ENCODE measurements at places on chromosomes 1 and 21.

DNA sequence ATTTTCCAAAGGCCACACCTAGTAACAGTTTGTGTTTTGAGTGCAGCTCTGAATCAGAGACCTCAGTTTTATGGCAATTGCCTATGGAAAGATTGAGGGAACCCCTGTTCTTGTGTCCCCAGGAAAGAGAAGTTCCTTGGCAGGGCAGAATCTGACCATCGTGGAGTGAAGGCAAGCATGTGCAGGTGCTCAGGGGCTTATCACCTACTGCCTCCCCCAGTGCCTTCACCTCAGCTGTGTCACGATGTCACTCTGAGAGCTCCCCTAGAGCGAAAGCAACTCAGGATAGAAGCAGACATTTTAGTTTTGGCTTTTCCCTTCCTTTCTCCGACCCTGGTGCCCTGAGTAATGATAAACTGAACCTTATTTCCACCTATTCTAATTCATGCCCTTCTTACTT lies 1.8 kb upstream of the SPRR1A start:
- DNase-seq: no peak

DNA sequence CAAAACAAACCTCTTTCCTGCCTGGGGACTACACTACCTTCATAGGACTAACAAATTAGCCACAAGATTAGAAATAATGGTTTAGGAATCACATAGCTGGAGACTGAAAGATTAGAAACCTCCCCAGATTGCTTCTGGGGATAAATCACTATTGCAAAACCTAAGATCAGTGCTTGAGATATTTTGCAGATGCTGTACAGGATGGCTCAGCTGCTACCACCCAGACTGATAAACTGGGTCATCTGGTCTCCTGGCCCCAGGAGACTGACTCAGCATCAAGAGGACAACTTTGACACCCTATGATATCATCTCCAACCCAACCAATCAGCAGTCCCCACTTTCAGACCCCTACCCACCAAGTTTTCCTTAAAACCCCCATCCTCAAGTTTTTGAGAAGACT lies 137.0 kb downstream of the LRRC53 start:
- no peak for DNase-seq

GRCh38 chr21:19489930-19490329 lies 1086.3 kb upstream of the TMPRSS15 start:
- no peak for DNase-seq

DNA sequence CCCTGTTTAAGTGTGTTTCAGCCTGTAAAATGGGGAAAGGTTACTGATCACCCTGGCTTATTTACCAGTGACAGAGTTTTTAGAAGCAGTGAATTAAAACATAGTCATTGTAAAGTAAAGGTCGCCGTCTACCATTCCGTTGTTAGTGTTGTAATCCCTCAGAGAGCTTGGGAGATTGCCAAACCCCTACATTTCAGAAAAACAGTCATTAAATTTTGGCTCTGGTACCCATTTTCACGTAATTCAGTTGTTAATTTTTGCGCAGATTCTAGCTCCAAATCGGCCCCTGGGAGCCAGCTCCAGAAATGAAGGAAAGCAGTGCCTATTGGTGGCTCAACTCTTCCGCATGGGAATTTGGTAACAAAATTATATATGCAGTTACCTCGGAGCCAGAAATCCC lies 127.7 kb upstream of the AJAP1 start:
- no peak for DNase-seq

GRCh38 chr1:222886878-222887351 lies 72.1 kb downstream of the DISP1 start:
- DNase-seq: no peak

GRCh38 chr1:191618181-191618580 lies 540.1 kb upstream of the RGS18 start:
- DNase-seq: no peak

Data from activated CD4-positive, alpha-beta T cell treated with anti-CD3 and anti-CD28 coated beads, Interleukin-2, amount 10 ng/mL, durations not matched to agents 24 days and 14 days (primary cell).